ENCODE measurements at places on chromosomes 5 and 9.

- no peak for DNase-seq
Measured at GRCh38 chr9:2610985-2611384, 10.6 kb upstream of the VLDLR start.

GRCh38 chr9:224582-225520, 10.2 kb downstream of the DOCK8 start:
- no peak for DNase-seq

DNA sequence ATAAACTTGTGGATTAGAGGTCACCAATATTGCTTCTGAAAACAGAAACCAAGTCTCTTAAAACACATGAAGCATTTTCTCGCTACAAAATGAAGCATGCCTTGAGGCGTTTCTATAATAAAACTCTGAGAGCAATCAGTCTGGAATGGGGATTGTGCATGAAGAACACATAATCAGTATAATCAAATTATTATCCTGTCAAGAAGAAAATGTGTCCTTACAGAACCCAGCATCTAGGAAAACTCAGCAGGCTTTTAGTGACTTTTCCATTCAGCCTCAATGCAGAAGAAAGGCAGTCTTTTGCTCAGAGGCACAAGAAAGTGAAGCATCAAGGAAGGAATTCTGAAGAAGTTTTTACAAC, 121.9 kb downstream of the CDH18 start:
- no peak for DNase-seq

DNA sequence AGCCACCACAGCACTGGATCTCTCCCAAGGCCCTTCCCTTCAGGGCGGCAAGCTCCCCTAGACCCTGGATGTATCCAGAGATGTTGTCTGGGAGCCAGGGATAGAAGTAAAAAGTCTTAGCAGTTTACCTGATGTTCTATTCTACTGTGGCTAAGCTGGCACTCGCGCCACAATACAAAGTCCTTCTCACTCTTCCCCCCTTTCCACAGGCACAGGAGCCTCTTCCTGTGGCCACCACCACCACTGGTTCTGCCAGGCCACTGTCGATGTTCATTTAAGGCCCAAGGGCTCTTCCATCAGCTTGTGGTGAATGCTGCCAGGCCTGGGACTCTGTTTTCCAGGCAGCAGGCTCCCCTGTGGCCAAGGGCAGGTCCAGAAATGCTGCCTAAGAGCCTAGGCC, 33.7 kb downstream of the MEGF9 start:
- DNase-seq = no peak

DNA sequence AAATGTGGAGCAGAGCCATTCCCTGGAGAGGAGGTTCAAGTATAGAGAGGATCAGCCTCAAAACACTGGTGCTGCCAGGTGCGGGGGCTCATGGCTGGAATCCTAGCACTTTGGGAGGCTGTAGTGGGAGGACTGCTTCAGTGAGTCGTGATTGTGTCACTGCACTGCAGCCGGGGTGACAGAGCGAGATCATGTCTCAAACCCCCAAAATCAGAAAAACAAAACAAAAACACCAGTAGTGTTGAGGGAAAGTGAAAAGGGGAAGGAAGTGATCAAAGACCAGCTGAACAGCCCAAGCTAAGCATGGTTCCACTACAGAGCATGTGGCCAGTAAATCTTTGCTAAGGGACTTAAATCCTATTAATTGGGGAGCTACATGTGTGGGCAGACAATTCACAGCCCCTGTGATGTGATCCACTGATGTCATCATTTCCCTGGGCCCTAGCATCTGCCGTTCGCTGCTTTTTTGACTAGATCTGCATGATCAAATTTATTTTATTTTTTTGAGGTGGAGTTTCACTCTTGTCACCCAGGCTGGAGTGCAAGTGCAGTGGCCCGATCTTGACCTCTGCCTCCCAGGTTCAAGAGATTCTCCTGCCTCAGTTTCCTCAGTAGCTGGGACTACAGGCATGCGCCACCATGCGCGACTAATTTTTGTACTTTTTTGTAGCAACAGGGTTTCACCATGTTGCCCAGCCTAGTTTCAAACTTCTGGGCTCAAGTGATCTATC, 2.7 kb upstream of the PCBD2 start:
- no peak for DNase-seq

Data from stimulated activated CD4-positive, alpha-beta T cell treated with anti-CD3 and anti-CD28 coated beads, Interleukin-4, amount 100 ng/mL, for 1 hour (primary cell).